ENCODE measurements at places on chromosomes 4 and X.

- DNase-seq = no peak
Measured at GRCh38 chr4:111475001-111475400, 670.3 kb upstream of the FAM241A start.

- DNase-seq = no peak
Measured at GRCh38 chr4:26181616-26182015, 139.2 kb upstream of the RBPJ start.

- no peak for DNase-seq
Measured at GRCh38 chr4:63563288-63564014, 845.8 kb downstream of the TECRL start.

- DNase-seq = no peak
Measured at GRCh38 chr4:156756118-156756517, 215.5 kb downstream of the PDGFC start.

DNA sequence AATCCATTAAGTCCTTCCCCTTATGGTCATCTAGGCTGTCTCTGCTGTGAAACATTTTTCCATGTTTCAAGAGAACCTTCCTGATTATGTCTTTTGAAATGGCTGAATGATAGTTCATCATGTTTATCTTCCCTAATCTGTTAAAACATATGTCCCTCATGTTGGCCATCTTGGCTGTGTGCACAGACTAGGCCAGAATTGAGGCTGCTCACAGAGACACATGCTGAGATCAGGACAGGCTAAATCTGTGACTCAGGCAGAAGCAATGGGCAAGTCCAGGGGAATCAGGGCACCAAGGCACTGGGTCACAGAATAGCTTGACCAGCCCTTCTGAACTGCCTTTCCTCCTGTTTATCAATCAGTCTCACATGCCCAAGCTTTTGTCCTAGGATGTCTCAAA is 78.3 kb downstream of the FHDC1 start:
- no peak for DNase-seq

- DNase-seq = no peak
Measured at GRCh38 chrX:24063488-24063887, 8.7 kb downstream of the EIF2S3 start.

DNA sequence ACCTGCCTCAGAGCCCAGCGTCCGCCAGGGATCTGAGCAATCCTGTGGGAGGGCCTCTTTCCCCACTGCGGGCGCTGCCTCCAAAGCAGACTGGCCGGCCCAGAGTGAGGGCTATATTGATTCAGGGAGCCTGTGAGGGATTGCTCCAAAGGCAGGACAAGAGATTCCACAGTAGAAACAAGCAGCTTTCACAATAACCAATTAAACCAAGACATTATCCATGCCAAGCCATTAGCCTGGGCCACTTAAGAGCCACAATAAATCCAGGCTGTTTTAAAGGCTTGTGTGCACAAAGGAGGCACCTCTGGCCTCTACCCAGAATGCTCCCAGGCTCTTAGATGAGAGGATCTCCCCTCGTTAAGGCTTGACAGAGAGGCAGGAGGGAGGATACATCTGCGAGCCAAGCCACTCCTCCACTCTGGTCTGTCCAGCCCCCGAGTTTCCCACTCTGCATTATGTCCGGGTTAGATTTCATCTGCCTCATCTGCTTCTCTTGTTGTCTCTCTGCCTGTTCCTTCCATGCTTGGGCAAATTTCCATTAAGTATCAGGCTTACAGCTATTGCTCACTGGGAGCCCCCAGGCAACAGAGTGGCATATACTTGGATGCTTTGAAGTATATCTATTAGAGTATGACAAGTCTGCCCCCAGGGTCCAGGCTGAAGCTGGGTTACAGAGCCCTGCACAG is 357.9 kb downstream of the UNC5C start:
- DNase-seq = no peak

DNA sequence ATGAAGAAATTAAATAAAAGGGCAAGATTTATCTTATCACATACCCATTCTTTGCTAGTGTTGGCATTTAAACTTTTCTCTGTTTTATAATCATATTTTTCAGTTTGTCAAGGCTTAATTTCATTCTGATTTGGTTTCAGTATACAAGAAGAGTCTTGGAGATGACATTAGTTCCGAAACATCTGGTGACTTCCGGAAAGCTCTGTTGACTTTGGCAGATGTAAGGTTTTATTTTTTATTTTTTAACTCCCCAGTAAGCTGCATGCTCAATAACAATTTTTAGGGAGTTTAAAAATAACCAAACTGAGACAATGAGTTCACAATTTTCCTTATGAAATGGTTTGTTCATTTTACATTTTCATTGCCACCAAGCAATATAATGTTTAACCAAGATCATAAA is 39.8 kb downstream of the ANXA3 start:
- DNase-seq = no peak

GRCh38 chr4:143148521-143148920 is 36.2 kb upstream of the USP38 start:
- no peak for DNase-seq

Measured in NCI-H1048 (cell line).